ENCODE measurements at places on chromosomes 11 and 22.
A peak's percentile ranks its signal among the peaks of the same experiment; 100 is the strongest.

DNA sequence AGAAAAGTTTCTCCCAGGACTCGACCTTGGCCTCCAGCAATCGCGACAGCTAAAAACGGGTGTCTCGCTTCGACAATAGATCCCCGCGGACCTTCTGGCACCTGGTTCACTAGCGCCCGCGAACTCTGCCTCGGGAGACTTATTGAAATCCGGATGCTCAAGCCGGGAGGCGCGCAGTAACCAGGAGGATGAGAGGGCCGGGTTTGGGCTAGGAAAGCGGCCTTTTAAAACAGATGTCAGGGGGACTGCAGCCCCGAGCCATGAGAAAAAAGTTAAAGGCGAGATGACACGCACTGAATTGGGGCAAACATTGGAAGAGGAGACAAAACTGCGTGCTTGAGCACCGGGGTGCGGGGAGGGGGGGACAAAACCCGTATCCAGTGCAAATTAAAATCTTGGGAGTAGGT, 637 bp upstream of the ZBTB16 start:
- DNase-seq: no peak

GRCh38 chr11:113926273-113927197, 21.9 kb downstream of the HTR3B start:
- DNase-seq: no peak

GRCh38 chr11:1171985-1172728, 14.4 kb downstream of the MUC5AC start:
- peak; percentile 3 for DNase-seq

GRCh38 chr22:35690001-35690400, 27.7 kb upstream of the APOL5 start:
- no peak for DNase-seq

DNA sequence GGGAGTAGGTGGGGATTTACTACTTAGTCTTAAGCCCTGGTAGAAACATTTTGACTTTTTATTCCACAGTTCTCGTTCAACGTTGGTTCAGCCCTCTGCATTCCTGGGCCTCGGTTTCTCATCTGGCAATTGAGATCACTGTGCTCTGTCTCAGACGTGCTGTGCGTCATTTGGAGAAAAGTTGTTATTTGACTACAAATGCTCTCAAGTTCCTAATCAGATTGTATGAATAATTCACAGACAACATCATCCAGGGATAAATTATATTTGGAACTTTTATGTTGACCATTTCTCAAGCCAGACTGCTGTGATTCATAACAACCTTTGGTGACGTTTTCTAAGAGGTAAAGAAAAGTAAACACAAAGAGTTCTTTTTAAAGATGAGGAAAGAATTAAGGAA, 69.2 kb downstream of the BLID start:
- no peak for DNase-seq

Measured in GM06990 (cell line).